Stimulated activated CD8-positive, alpha-beta memory T cell treated with anti-CD3 and anti-CD28 coated beads, Interleukin-4, amount 100 ng/mL, for 48 hours (primary cell): ENCODE measurements at places on chromosomes 2 and 18.
A peak's percentile ranks its signal among the peaks of the same experiment; 100 is the strongest.

GRCh38 chr2:218295029-218295428 is 2.7 kb upstream of the TMBIM1 start:
- DNase-seq, result no peak

DNA sequence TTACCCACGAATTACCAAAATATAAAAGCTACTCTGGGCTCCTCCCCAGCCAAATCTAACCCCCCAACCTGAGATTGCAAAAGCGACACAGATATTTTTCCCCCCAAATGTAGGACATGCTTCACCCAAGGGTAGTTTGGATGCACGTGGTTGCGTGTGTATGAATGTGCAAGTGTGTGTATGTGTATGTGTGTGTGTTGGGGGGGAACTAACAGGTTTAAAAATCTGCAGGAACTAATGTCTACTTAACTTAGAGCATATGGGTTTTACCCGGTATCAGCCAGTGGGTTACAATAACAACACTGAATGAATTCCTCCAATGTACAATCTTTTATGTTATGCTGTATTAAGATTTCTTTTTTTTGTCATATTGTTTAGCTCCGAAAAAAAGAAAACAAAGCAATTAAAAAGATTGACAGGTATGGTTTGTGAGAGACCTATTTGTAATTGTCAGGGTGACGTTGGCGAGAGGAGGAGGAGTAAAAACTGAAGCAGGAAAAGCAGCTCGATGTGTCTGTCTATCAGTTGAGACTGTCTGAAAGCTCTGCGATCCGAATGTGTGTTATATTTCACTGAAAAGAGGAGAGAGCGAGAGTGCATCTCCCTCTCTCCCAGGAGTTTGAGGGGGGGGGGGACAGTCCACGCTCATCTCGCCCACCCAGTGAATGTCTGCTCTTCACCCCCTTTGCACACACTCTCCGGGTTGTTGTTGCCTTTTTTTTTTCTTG is at the start of gene TSHZ1:
Gene TSHZ1, plus strand, starts transcription at position 524 of the 728 bp plus-strand sequence. CDS start 1,080 bp downstream, outside the sequence.
- peak; percentile 57 for DNase-seq

- no peak for DNase-seq
Measured at GRCh38 chr2:159998961-159999360, 63.5 kb downstream of the PLA2R1 start.

DNA sequence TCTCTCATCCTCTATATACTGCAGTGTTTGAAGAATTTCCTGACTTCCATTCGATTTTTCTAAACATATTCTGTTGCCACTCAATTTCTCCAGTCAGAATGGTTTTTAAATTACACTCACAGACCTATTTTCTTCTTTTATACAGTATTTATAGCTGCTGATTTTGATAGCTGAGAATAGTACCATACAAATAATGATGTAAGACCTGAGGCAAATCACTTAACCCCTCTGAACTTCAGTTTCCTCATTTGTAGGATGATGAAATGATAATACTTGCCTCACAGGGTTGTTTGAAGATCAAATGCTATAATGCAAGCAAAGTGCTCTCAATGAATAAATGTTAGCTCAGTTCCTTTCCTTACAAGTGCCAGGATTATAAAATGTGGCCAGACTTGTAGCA is 241.8 kb downstream of the CPS1 start:
- no peak for DNase-seq

- no peak for DNase-seq
Measured at GRCh38 chr18:59096098-59096789, 43.4 kb upstream of the SEC11C start.

- no peak for DNase-seq
Measured at GRCh38 chr2:154013514-154013913, 141.8 kb downstream of the GALNT13 start.

GRCh38 chr2:24768601-24769000 is 24.6 kb downstream of the PTRHD1 start:
- DNase-seq, result no peak

DNA sequence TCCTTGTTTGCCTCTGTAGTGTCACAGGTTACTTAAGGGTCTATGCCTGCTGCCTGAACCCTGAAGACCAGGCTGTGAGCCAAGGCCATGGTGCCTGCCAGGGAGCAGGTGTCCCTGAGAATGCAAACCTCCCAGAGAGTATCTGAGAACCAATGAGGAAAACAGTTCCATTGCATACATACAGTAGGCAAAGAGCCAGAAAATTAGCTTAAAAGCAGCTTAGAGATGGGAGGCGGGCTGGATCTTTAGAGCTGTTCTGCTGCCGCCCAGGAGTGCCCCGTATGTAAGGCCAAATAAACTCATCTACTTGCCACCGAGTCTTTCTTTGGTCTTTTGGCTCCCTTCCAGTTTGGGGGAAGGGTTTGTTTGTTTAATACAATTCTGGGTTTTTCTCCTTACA is 327.9 kb downstream of the CLIP4 start:
- no peak for DNase-seq

GRCh38 chr18:44123743-44124142 is 556.9 kb upstream of the SETBP1 start:
- no peak for DNase-seq

DNA sequence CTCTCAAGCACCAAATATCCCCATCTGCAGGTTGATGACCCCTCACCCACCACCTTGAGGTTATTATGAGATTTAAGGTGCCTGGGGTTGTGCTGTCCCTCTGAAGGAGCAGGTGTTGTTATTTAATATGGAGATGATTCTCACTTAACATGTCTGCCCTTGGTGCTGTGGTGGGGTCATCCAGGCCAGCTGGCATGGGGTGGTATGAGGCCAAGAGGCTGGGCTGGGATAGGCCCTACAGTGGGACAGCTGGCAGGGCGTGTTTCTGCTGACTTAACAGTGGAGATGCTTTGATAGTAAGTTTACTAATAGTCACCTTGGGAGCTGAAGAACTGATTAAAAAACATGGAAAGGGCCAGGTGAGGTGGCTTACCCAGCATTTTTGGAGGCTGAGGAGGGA is 22.4 kb downstream of the SERPINB12 start:
- no peak for DNase-seq

- DNase-seq, result no peak
Measured at GRCh38 chr2:171595456-171595855, 73.2 kb downstream of the CYBRD1 start.

GRCh38 chr2:43465234-43465633 is 130.6 kb downstream of the THADA start:
- no peak for DNase-seq

DNA sequence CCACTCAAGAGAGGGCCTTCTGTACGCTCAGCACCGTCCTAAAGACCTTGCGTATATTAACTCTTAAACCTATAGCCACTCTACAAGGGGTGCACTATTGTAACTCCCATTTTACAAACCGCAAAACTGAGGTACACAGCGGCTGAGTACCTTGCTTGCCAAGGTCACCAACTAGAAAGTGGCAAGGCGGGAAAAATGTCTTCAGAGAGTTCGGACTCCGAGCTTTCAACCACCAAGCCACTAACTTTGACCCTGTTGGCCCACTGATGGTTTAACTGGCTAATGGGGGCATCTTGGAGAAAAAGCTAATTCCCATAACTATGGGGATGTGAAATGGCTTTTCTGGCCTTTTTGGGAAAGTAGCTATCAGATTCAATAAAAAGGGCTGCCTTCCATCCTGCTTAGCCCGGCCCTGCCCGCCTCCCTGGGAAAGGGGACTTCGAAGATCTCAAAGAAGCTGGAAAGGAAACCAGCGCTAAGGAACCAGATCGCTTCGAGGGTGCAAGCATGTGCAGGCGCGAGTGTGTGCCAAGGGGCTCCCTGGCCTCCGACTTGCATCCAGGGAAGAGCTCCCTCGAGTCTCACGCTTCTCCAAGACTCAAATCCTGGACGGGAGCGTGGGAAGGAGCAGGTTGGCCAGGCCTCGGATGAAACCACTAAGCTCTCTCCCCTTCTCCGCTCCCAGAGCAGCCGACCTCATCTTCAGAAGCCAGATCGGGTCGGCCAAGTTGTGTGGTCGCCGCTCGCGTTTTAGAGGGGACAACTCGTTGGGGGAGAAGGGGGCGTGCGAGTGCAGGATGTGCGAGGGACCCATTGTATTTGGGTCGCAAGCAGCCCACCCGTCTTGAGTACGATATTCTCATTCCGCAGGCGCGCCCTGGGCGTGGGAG is 2.2 kb upstream of the SP5 start:
- no peak for DNase-seq

- no peak for DNase-seq
Measured at GRCh38 chr2:237351796-237352195, 62.2 kb downstream of the COL6A3 start.

DNA sequence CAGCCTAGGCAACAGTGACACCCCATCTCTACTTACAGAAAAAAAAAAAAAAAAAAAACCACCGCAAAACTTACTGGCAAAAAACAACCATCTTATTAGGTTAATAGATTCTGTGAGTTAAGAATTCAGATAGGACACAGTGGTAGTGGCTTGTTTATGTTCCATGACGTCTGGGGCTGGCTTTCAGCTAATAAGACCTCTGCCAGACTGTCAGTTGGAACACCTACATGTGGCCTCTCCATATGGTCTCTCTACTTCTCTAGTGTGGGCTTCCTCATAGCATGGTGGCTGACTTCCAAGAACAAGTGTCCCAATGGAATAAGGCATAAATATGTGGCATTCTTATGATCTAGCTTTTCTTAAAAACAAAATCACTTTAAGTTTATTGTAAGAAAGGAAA is 94.0 kb upstream of the OTX1 start:
- DNase-seq, result no peak

- DNase-seq, result no peak
Measured at GRCh38 chr2:189536830-189537229, 43.8 kb downstream of the SLC40A1 start.

GRCh38 chr2:196117214-196117705 is 48.6 kb upstream of the DNAH7 start:
- DNase-seq, result no peak

GRCh38 chr2:8520791-8521344 is 161.0 kb upstream of the ID2 start:
- peak; percentile 51 for DNase-seq

- no peak for DNase-seq
Measured at GRCh38 chr18:22015156-22015555, 154.2 kb upstream of the GATA6 start.

- DNase-seq, result no peak
Measured at GRCh38 chr2:223643309-223643708, 41.1 kb upstream of the SCG2 start.

DNA sequence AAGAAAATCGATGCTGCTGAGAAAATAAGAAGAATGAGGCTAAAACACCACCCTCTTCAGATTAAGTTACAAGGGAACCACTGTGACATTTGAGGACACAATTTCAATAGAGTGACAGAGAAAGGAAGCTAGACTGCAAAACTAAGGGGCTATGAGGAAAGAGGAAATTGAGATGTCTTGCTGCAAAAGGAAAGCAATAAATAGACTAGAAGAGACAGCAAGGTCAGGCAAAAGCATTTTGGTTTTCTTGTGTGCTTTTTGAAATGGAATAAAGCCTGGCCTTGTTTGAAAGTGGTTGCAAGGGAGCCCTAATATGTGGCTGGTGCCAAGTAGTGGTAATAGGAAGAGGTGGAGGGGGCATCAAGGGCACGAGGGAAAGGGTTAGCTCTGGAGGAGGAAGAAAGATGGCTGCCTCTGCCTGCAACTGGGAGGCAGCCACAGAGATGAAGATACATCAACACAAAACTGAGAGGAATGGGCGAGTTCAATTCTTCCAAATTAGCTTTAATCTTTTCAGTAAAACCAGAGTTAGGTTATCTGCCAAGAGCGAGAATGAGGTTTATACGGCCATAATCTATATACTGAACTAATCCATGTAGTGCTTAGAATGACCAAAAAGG is 1.2 kb upstream of the MRO start:
- no peak for DNase-seq

- peak; percentile 51 for DNase-seq
Measured at GRCh38 chr2:119760237-119760955, 674 bp downstream of the PTPN4 start.

DNA sequence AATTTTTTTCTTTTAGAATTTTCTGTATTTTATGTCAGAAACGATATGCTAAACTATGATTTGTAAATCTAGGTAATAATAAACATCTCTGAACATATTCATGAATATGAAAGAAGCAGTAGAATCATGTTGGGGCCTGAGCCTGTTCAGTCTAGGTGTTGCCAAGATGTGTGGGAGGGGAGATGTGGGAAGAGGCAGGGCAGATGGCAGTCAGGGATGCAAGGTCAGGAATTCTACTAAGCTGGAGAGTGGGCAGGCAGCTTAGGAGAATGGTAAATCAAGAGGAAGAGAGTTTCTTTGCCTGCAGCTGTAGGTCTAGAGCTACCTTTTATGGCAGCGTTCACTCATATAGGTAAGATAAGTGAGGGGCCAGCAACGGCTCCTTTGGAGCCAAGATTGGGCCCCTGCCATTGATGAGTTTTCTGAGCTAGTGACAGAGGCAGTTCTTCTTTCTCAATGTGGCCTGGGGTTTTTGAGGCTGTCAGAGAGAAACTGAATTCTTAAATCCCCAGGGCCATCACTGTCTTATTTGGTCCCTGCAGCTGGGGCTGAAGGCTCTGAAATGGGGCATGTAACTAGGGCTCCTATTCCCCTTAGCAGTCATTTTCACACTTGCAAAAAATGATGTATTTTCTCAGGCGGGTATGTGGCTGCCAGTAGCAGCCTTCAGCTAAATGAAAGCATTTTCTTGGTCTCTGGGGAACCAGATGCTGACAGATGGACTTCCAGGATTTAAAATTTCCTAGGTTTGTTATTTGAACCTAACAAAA is 232.8 kb downstream of the PIK3C3 start:
- no peak for DNase-seq

GRCh38 chr2:46181306-46181705 is 115.9 kb upstream of the EPAS1 start:
- DNase-seq, result no peak

- DNase-seq, result peak; percentile 38
Measured at GRCh38 chr18:12658426-12659138, 675 bp upstream of the SPIRE1 start.

GRCh38 chr2:15959331-15960153 is 19.2 kb downstream of the MYCN start:
- DNase-seq, result no peak

DNA sequence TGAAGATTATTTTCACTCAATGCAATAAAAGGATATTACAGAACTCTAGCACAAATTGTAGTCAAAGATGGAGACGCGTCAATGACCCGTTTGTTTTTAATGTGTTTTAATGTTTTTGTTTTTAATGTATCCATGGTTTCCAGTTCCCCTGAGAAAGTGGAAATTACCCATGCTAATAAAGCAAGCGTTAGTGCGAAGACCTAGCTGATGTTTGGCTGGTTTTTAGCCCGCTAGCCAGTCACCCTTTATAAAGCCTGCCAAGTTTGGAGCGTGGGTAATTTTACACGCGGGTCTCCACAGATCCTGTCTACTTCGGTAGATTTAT is 430 bp upstream of the CHMP1B start:
- no peak for DNase-seq

- DNase-seq, result no peak
Measured at GRCh38 chr2:9403924-9404323, 19.4 kb downstream of the ITGB1BP1 start.
